ENCODE measurements at places on chromosomes 12 and 14.

GRCh38 chr14:76051717-76052465, 66.3 kb downstream of the IFT43 start:
- no peak for DNase-seq

GRCh38 chr12:96334502-96334901, 65.7 kb downstream of the CDK17 start:
- DNase-seq = no peak

GRCh38 chr12:120361506-120362208, 7.3 kb downstream of the MSI1 start:
- DNase-seq = no peak

DNA sequence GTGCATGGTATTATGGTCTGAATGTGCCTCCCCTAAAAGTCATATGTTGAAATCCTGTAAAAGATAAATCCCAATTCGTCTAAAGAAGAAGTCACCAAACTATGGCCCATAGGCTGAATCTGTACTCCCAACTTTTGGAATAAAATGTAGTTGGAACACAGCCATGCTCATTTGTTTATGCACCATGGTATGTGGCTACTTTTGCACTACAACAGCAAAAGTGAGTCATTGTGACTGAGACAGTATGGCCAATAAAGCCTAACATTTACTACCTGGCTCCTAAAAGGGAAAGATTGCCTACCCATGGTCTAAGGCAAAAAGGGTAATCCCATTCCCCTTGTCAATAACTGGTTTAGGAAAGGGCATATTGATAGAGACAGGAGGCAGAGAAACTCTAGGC, 101.8 kb downstream of the LRIG3 start:
- no peak for DNase-seq

DNA sequence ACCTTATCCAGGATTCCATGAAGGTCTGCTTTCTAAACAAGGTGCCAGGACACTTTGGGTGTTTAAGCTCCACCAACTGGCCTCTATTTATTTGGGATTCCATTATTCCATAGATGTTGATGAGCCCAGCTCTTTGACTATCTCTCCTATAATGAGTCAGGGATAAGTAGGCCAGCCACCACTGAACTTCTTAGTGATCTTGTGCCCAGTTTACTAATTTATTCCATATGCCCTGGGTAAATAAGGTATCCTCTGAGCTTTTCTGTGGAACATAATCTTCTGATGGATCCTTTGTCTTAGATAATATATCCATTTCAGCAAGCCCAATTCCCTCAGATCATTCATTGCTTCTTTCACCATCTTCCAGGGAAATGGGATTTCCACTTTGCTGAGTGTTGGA, 535.0 kb downstream of the FOXG1 start:
- DNase-seq = no peak

GRCh38 chr12:56186957-56187356, 2.3 kb downstream of the SMARCC2 start:
- DNase-seq = no peak

GRCh38 chr12:14993537-14994266, 20.9 kb downstream of the PDE6H start:
- DNase-seq = no peak
